ENCODE measurements at places on chromosomes 7 and 10. TPM values are rescaled to one million over a fixed set of nuclear protein-coding genes. Genes with fewer than 3 reads are reported as not detected.

Gene GHITM
- total RNA-seq: 131 TPM

Gene NEBL
- total RNA-seq: 7.6 TPM

Gene PNLIPRP3
- total RNA-seq: not detected

Gene MINPP1
- 11.1 TPM for total RNA-seq

GRCh38 chr7:95322854-95323253 lies 1.5 kb downstream of the PON1 start:
- no peaks in the 10 kb centered on the region for H3K27me3 ChIP-seq
- H3K36me3 ChIP-seq: no peaks in the 10 kb centered on the region

DNA sequence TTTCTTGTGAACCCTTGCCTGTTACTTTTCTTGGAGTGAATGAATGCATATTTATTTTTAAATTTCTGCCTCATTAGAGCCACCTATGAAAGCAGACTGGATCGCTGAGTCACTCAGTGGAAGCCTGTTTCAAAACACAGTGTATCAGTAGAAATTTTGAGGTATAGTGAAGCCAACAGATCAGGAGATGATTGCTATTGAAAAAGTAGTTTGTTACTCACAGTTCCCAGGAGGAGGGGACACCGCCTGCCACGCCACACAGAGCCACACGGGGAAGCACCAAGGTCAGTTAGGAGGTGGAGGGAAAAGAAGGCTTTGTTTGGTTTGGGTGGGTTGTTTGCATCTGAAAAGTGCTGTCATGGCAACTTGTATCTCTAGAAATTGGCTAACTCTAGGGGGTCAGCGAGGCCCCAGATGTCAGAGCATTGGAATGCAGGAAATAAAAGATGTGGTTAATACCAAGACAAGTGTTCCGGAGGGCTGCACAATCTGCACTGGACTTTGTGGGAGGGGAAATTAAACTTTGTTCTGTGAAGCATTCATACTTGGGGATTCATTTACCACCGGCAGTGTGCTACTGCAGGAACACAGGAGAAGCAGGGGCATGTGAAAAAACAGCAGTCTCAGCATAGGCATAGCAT lies 106.4 kb upstream of the SDK1 start:
- no peaks in the 10 kb centered on the region for H3K36me3 ChIP-seq
- H3K27me3 ChIP-seq: no peaks in the 10 kb centered on the region
- H3K4me1 ChIP-seq: no peaks in the 10 kb centered on the region
- no peak overlapping the region for H3K27ac ChIP-seq
- DNase-seq: no peak

Gene DNAJC2
- total RNA-seq: 26.5 TPM

Gene FIGNL1
- 21.9 TPM for total RNA-seq

DNA sequence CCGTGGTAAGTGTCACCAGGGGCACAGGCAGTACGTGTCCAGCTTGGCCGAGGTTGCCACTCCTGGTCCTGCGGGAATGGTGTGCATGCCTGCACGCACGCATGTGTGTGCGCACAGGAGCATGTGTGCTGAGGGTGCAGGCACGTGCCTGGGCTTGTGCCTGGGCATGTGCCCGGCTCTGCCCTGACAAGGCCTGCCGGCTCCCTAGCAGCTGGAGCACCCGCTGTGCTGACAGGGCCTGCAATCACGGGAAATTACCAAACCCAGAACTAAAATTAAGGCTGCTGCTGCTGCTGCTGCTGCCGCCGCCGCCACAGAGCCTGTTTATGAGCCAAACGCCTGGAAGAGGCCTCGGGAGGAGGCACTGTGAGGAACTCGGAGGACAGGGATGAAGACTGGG lies 28.7 kb downstream of the GHRHR start:
- H3K27ac ChIP-seq: no peak overlapping the region
- DNase-seq: no peak
- no peaks in the 10 kb centered on the region for H3K36me3 ChIP-seq
- H3K27me3 ChIP-seq: no peaks in the 10 kb centered on the region

- no peaks in the 10 kb centered on the region for H3K27me3 ChIP-seq
- no peak overlapping the region for H3K4me3 ChIP-seq
- H3K36me3 ChIP-seq: no peaks in the 10 kb centered on the region
- peak overlapping the region; percentile 73 for H3K27ac ChIP-seq
- H3K4me1 ChIP-seq: peaks cover 16% of the 10 kb centered on the region
Observed at GRCh38 chr7:93015779-93016481, 101.8 kb downstream of the SAMD9 start.

GRCh38 chr7:4174884-4175283 lies 507.2 kb upstream of the FOXK1 start:
- no peaks in the 10 kb centered on the region for H3K4me1 ChIP-seq
- no peak for DNase-seq
- H3K4me3 ChIP-seq: no peak overlapping the region
- H3K36me3 ChIP-seq: no peaks in the 10 kb centered on the region
- H3K27ac ChIP-seq: no peak overlapping the region

DNA sequence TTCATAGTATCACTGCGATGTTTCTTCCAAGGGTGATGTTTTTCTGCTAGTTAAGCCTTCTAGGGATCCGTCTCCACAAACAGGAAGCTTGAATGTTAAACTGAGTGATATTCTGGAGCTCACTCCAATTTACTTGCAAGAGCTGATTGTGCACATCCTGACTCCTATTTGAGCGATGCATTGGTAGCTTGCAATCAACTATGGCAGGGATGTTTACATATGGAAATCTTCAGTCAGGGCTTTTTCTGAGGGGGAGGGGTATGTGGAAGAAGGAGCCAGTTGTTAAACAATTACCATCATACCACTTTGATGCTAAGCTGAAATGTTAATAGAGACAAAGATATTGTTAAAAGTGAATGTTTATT lies 43.2 kb upstream of the NXPH1 start:
- H3K36me3 ChIP-seq: no peaks in the 10 kb centered on the region
- H3K27ac ChIP-seq: no peak overlapping the region
- H3K4me3 ChIP-seq: no peak overlapping the region
- H3K27me3 ChIP-seq: no peaks in the 10 kb centered on the region
- no peak for DNase-seq
